Suprapubic skin (tissue), 4 donors: ENCODE measurements at places on chromosomes 7 and 10. TPM values are rescaled to one million over a fixed set of nuclear protein-coding genes. Genes with fewer than 3 reads are reported as not detected.

OR13A1 gene
- total RNA-seq: not detected

UCMA gene
- total RNA-seq: not detected

TLX1 gene
- not detected for total RNA-seq

NDUFB2 gene
- 233 TPM for total RNA-seq

POLR2J2 gene
- 1.7 TPM for total RNA-seq

LRIT1 gene
- total RNA-seq: not detected

SFTPD gene
- total RNA-seq: 2.7 TPM

CPA2 gene
- not detected for total RNA-seq

TWIST1 gene
- 4.0 TPM for total RNA-seq
